Foreskin fibroblast (primary cell): ENCODE measurements at places on chromosomes 2 and 18.

DNA sequence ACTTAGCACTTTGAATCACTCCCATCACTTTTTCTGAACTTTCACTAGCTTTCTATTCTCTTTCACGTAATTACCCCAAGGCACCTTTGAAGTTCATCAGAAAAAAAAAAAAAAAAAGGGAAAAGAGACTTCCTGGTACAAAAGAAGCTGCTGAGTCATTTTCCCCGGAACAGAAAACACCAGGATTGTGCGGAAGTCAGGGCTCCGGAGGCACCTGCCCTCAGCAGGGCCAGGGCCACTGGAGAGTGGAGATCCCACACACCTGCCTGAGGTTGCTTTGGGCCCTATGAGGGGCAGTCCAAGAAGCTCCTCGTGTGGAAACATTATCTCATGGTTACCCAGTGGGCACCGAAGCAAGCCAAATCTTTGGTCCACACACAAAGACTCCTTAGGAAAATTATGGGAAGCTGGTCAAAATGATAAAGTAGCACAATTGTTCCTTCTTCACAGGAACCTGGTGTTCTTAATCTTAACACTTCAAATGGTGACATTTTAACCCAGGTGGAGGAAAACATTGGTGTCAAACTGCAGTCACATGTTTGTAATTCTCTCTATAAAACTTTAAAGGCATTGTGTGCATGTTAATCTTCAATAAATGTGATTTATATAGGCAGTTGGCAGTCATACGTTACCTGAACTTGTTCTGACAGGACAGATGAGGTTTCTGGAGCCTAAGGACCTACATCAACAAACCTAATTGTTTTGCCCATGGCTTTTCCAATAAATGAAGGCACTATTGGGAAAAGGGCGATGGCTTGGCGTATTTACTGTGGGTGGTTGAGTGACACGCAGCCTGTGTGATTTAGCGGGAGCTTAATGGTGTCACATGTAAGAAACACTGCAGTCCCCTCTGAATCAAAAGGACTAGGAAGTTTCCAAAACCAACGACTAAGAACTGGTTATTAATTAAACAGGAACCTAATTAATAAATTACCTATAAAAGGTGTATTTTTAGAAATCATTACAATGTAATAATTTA, 23.4 kb upstream of the FAM110C start:
- DNase-seq, result no peak

GRCh38 chr18:55861266-55861665, 273.3 kb upstream of the TCF4 start:
- DNase-seq, result peak; percentile 48

GRCh38 chr2:187920511-187920910, 366.3 kb upstream of the TFPI start:
- DNase-seq, result no peak

- no peak for DNase-seq
Observed at GRCh38 chr18:36454245-36454644, 156.7 kb downstream of the FHOD3 start.

DNA sequence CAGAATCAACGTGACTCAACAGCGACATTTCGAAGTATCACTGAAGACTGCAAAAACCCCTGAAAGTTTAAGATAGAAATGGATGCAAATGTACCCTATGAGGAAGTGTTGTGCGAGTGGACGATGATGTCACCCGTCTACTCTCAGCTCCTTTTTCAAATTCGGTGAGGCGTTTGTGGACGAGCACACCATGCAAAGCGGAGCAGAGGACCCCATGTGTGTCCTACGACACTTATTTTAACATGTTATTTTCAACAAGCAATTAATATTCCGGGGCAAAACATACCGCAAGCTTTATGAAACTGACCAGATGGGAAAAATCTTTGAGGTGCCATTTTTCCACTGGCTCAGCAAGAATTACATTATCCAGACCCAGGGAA, 2.0 kb downstream of the PXDN start:
- DNase-seq, result no peak

DNA sequence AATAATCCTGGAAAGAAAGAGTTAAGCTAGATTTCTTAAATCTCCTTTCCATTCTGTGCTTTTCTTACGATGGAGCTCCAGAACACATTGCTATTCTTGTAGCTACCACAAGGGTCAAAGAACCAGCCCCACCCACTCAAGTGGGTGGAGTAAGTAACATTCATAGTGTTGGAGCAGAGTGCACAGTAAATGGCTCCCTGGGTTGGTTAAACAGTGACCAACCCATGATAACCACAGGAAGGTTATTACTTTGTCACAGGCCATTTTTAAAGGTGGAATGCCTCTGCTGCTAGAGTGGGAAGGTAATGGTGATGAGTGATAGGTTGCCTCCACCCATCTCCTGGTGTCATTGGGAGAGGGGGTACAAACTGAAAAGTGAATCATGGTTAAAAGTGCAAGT, 13.9 kb downstream of the ARPC2 start:
- DNase-seq, result peak; percentile 42

GRCh38 chr2:43435746-43436145, 160.1 kb downstream of the THADA start:
- no peak for DNase-seq

DNA sequence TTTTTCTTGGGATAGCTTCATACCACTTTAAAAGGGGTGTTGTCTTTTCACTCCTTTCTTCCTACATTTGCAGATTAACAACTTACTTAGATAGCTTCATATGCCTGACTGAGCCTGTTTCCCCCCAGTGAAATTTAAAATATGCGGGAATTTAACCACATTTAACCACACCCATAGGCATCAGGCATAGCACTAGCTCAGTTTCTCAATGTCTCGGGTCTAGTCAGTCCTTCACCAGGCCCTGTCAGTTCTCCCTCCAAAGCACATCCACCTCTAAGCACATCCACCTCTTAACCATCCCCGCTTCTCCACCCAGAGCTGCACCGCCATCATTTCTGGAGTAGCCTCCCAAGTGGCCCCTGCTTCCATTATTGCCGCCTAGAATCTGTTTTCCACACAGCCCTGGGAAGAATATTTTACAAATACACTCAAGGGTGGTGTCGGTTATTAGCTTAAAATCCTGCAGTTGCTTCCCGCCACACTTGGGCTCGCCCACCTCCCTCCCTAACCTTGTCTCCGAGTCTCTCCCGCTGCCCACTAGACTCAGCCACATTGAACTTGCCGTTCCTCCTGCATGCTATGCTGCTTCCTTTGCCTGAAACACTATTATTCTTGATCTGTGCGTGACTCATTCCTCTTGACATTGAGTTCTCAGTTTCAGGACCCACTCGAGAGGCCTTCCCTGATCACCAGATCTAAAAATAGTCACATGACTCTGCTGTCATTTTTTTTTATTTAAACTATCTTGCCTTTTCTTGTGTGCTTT, 68.3 kb downstream of the SPTBN1 start:
- DNase-seq, result peak; percentile 35

GRCh38 chr2:134218930-134219658, 34.8 kb upstream of the MGAT5 start:
- no peak for DNase-seq

DNA sequence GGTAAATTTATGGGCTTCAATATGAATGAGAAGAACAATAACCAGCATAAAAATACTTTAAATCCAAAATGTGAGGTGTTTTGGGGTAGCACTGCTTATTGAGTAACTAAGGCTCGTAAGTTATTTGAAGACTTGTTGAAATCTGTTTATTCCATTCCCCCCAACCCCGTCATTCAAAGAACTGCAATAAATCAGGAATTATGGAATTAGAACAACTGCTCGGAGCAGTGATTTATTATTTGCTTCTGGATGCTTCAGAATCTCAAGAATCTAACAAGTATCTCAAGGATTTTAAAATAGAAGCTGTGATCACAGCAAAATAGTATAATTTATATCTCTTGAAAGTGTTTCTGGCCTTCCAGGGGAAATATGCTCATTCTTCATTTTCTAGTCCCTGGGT, 86.8 kb downstream of the EML6 start:
- no peak for DNase-seq
